NCI-H1417 treated with DMSO at 0.1 percent for 48 hours (cell line): ENCODE measurements at places on chromosomes 3 and 15.

DNA sequence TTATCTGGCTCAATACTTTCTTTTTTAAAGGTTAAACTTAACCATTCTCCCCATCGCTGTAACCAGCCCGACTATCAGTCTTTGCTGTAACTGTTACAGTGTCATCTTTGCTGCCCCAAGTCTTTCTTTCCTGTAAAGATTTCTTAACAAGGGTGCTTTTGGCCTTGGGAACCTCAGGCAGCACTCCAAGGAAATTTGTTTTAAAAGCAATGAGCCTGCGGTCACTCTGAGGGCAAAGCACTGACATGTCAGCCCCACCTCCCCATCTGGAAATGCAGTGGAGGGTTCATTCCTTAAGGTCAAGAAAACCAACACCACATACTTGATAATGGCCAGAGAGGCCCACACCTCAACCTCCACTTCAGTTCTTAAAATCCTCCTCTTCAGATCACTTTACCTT is 3.2 kb downstream of the TRANK1 start:
- DNase-seq, result no peak

GRCh38 chr3:143348486-143349327 is 229.1 kb downstream of the CHST2 start:
- DNase-seq, result no peak

- no peak for DNase-seq
Observed at GRCh38 chr15:100330221-100330620, 11.6 kb downstream of the ADAMTS17 start.

- no peak for DNase-seq
Observed at GRCh38 chr3:107117922-107118536, 259.2 kb upstream of the CCDC54 start.

GRCh38 chr3:187196573-187197334 is 532 bp upstream of the RTP1 start:
- no peak for DNase-seq

- no peak for DNase-seq
Observed at GRCh38 chr3:34842706-34843480, 796.4 kb upstream of the ARPP21 start.

DNA sequence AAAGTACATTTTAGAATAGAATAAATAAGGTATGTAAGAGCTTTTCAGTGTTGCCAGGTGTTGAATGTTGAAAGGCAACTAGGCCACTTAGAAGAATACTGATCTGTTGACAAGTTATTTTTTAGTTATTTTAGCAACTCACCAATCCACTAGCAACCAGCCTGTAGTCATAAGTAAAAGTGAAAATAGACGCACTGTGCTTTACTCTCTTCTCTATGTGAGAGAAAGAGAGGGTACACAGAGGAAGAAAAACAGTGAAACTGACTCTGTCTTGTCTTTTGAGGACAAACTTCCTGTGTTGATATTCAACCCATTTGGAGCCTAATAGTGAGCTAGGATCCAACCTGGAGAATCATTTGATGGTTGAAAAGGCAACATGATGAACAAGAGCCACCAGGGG is 327.1 kb upstream of the GOLIM4 start:
- no peak for DNase-seq

GRCh38 chr3:49500205-49500731 is 30.2 kb downstream of the DAG1 start:
- DNase-seq, result no peak

GRCh38 chr15:91564631-91565030 is 288.9 kb upstream of the SLCO3A1 start:
- DNase-seq, result no peak

DNA sequence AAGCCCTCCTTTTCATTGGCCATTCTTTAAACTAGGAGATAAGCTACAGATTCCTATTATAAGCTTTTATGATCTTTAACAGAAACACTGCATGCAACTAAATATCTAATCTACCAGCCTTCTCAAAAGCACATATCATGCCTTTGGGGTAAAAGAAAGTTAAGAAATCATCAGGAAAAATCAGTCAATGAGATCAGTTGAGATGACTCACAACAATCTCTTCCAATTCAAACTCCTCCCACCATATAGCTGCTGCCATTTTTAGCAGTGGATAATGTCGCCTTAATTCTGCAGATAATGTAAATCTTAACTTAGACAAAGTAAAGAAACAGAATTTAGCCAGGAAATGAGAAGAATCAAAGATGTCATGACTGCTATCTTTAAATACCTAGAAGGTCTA is 135.2 kb upstream of the BCL6 start:
- no peak for DNase-seq

GRCh38 chr3:53749448-53749847 is 96.8 kb downstream of the CHDH start:
- no peak for DNase-seq

- no peak for DNase-seq
Observed at GRCh38 chr3:4147556-4148118, 155.5 kb upstream of the SETMAR start.

DNA sequence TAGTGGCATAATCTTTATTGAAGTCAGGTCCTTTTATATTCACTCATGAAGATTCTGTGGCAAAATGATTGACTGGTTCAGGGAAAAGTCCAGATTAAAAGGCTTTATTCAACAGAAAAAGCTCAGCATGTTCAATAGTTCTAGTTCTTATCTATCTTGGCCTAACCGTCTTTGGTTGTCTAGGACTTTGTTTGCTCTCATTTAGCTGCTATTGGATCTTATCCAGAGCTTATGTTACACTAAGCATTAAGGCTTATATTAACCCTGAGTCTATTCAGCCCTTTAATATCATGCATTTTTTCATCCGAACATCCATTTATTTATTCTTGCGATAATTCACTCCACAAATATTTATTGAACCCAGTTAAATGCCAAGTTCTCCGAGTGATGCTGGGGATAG is 601.0 kb upstream of the SGO1 start:
- DNase-seq, result no peak

DNA sequence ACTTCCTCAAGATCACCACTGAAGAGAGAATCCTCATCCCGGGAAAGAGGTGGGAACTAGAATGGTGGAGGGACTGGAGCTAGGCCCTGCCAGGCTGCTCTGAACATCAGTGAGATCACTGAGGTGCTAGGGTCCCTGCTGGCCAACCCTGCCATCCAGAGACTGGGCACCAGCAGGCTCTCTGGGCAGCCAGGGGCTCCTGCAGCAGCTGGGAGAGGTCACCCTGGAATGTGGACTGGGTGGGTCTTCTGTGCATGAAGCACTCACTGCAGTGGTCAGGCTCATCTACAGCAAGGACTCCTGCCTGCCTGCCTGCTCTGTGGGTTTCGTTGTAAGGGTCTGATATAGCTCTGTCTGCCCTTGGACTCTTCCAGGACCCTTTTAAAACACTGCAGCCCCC is 24.9 kb downstream of the ALS2CL start:
- DNase-seq, result no peak

GRCh38 chr15:56205061-56205876 is 38.4 kb downstream of the RFX7 start:
- DNase-seq, result no peak

DNA sequence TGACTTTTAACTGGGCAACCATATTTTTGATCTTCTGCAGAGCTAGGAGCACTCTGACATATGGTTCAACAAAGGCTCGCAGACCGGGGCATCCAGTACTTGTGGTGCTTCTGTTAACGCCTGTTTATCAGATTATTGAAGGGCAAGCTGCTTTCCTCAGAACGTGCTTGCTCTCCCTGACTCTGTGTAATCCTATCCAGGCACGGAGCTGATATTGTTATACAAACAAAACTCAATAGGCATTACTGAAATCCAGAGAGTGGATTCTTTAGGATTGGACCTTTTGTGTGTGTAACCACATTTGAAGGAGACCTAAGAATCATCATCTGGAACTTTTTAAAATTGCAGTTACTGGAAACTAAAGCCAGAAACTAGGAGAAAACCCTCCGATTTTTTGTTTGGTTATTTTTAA is 246.5 kb downstream of the PTPRG start:
- DNase-seq, result no peak

DNA sequence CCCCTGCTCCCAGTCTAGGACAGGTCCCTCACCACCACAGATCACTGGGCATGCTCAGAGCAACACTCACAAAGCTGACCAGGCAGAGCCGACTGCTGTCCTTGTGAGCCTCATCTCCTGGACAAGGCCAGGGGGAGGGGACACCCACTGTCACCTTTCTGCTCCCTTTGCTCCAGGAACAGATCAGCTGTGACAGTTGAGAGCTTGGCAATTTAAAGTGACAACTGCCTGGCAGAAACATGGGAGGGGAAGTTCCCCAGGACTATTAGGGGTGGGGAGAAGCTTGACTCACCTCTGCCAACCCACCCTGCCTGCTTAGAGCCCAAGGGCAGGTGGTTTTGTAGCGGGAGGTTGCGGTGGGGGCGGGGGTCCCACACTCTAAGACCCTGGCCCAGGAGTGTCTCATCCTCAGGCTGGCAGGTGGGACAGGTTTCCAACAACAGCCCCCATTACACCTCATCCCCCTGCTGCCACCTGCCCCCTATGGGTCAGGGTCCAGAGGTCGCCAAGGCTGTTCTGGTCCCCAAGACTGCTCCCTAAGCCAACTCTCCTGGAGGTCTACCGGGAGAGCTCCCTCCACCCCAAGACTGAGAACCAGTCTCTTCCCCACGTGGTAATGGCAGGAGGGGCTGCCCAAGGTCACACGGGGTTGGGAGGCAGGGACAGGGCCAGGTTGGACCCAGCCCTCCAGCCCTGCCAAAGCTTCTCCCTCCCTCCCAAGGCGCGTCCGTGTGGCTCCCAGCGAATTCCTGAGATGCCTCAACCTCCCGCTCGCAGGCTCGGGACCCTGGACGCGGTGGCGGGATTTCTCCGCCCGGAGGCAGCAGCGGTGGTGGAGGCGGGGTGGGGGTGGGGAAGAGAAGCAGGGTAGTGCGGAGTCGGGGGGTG is 80.4 kb downstream of the IQSEC1 start:
- no peak for DNase-seq

- DNase-seq, result no peak
Observed at GRCh38 chr3:121654493-121655385, 6.0 kb downstream of the HCLS1 start.

DNA sequence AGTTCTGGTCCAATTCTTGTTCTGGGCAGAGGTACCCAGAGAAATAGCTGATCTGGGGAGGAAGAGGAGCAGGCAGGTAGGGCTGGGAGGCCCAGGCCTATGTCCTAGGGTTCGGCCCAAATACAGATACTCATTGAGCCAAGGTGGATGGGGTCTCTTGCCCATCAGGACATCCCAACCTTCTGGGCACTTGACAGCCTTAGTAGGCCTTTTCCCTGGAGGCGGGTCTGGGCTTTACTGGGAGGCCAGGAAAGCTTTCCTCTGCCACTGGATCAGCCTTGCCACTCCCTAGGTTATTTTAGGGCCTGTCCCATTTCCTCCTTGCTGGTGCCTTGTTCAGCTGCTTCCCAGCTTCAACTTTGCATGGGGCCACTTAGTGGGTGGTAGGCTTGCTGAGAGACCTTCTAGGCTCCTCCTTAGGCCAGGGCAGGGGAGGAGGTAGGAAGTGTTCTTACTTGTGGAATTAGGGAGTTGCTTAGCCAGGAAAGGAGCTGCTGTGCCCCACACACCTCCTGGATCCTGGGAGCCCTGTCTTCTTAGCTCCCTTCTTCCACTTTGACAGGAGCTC is 9.7 kb downstream of the TEX264 start:
- no peak for DNase-seq

DNA sequence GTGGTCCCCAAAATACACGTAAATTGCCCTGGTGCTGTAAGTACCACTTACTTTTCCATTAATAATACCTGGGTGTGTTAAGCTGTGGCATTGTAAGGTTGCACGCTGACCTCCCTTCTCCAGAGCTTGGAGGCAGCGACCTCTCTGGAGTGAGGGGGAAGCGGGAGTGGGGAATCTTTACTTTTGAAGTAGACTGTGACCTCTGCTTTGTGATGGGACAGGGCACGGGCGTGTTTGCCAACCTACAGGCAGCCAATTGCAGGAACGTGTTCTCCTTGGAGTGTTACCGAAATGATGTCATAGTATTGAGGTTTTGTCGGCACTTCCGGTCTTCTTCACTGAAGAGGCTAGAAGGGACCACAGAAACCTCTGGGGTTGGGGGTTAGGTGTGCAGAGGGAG is 227.3 kb upstream of the C2CD4B start:
- no peak for DNase-seq

DNA sequence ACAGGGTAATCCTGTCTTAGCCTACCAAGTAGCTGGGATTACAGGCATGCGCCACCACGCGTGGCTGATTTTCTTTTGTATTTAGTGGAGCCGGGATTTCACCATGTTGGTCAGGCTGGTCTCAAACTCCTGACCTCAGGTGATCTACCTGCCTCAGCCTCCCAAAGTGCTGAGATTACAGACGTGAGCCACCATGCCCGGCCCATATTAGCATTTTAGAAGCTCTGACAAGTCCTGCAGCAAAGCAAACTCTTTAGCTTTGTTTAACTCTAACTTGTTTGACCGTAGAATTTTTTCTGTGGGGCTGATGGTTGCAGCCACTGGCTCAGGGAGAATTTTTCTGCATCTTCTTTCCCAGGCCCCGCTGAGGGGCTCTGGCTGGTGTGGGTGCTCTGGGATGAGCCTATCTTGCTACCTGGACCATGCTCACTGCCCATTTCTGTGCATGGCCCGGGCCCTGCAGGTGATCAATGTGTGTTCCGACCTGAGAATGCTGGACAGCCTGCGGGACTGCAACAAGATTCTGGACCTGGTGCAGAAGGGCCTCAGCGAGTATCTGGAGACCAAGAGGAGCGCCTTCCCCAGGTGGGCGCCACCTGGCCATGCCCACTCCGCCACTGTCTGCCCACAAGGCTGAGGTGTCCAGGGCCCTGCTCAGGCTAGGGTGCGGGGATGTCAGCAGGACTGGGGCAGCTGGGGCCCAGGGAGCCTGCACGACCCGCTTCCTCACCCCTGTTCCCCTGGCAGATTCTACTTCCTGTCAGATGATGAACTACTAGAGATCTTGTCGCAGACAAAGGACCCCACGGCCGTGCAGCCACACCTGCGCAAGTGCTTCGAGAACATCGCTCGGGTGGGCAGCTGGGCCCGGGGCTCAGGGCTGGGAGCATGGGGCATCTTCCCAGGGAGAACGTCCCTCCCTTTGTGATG is 41.3 kb downstream of the DNAH1 start:
- no peak for DNase-seq

- DNase-seq, result no peak
Observed at GRCh38 chr3:148389916-148390315, 307.8 kb upstream of the AGTR1 start.

GRCh38 chr3:129567939-129568338 is 25.0 kb downstream of the H1-8 start:
- DNase-seq, result no peak

- no peak for DNase-seq
Observed at GRCh38 chr15:89341316-89342005, 6.8 kb upstream of the POLG start.

DNA sequence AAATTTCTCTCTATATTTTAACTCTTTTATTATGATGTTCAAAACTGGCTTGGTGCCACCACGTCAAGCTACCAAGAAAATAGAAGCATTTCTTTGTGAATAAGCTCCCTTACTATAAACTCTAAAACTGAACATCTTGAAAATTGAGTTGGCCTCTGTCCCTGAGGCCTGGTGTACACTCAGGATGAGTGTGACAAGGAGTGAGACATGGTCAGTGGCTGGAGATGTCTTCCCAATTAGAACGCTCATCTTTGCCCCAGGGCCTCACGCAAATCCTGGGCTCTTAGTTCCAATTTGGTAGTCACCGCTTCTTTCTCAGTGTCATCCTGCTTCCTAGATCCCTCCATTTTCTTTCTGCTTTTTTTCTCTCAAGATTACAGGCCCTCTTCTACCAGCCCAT is 26.2 kb downstream of the SLC2A2 start:
- no peak for DNase-seq
